Cardiac fibroblast (primary cell): ENCODE measurements at places on chromosomes 7 and 10.

DNA sequence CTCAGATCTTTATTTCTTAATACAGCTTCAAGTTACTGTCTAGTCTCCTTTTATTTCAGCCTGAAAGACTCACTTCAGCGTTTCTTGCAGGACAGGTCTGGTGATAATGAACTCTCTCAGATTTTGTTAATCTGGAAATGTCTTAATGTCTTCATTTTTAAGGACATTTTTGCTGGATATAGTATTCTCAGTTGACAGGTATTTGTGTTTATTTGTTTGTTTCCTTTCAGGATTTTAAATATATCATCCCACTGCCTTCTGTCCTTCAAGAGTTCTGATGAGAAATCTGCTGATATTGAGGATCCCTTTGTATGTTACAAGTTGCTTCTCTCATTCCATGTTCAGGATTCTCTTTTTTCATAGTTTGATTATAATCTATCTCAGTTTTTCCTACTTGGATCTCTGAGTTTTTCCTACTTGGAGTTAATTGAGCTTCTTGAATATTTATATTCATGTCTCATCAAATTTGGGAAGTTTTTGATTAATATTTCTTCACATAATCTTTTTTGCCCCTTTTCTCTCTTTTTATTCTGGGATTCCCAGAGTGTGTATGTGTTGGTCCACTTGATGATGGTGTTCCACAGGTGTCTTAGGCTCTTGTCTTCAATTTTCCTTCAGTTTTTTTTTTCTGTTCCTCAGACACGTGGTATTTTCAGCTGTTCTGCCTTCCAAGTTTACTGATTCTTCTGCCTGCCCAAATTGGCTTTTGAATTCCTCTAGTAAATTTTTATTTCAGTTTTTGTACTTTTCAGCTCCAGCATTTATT, 49.9 kb downstream of the PTEN start:
- no peak for DNase-seq

- no peak for DNase-seq
Observed at GRCh38 chr7:43307522-43307921, 195.1 kb downstream of the HECW1 start.

DNA sequence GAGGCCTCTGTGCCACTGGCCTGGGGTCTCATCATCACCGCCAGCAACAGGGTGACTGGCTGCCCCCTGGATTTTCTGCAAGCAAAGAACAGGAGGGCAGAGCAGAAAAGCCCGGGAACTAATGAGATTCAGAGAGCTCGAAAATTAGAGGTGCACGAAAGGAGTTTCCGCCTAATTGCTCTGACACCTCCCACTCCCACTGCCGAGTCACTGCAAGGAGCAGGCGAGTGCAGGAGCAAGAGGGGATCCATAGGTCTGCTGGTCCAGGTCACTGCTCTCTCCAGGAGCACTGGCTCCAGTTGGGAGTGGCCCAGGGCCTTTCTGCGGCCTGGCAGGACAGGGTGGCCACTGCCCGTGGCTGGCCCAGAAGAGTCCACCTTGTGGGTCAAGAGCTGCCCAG, 276.2 kb downstream of the KCNMA1 start:
- no peak for DNase-seq

GRCh38 chr7:106768324-106768751, 96.7 kb upstream of the PIK3CG start:
- DNase-seq, result no peak

DNA sequence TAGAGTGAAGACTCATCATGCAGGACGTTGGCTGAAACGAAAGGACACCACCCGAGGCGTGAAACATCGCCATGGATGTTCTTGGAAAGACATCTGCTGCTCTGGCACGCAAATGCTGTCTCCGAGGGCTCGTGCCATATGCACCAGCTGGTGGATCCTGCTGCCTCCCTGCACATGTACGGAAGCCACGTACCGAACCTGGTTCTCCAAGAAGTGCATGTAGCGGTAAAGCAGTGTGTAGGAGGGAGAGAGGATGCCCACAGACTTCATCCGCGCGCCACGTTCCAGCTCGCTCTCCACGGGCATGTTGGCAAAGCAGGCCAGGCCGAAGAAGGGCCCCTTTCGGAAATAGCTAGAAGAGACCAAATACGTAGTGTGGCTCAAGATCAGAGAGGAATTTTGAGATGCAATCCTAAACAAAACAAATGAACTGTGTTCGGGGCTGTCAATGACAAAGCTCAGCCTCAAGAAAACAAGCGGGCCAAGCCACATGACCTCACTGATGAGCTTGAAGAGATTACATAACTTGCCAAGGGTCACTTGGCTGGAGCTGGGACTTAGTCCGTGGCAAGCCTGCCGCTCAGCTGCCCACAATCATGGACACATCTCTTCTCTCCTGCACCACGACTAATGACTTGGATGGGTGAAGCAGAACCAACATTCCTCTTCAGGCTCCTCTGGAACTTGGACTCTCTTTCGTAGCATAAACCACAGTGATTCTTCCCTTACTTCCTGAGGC, 16.5 kb downstream of the DENND11 start:
- no peak for DNase-seq

GRCh38 chr10:24415455-24416125, 206.7 kb downstream of the KIAA1217 start:
- DNase-seq, result peak; percentile 68

DNA sequence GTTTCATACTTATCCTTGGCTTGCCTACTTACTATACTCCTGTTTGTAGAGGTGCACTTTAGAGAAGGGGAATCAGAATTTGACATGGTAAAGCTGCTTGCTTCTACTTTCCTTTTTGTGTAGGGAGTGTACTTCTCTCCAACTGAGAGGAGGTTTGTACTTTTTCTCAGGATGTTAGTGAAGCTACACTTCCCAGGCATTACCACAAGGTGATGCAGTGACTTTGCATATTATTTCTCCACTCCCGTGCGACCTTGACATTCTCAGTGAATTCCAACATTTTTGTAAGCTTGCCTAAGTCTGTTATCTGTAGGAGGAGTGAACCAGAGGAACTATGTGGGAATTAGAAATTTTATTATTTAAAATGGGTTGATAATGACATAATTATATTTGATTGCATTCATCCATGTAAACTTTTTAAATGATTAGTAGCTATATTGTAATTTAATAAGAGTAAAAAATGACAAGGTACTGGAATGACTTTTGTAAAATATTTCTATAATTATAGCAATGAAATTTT, 5.2 kb downstream of the TAX1BP1 start:
- DNase-seq, result peak; percentile 89

GRCh38 chr10:85513436-85513835, 853.2 kb downstream of the GRID1 start:
- no peak for DNase-seq

DNA sequence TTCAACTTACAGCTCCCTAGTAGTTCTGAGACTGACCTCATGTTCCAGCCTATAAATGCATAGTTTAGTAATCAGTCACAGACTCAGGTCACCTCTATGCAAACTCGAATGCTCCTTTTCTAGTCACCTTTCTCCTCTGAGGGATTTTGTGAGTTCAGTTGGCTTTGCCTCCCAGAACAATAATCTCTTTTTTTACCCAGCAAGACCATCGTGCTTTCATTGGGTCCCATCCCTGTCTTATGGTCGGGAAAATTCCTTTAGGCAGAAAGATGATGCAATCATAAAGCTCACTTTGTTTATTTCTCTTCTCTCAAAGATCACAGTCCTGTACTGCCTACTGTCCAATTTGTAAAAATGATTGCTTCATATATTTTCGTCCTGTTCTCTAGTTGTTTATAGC, 38.4 kb downstream of the TWIST1 start:
- DNase-seq, result peak; percentile 46

- no peak for DNase-seq
Observed at GRCh38 chr10:124170631-124171030, 77.2 kb upstream of the CHST15 start.

- peak; percentile 87 for DNase-seq
Observed at GRCh38 chr10:34710391-34710751, 104.7 kb downstream of the PARD3 start.

- DNase-seq, result peak; percentile 56
Observed at GRCh38 chr7:5382281-5382892, 41.2 kb downstream of the TNRC18 start.

GRCh38 chr10:133040198-133040597, 47.5 kb upstream of the ADGRA1 start:
- DNase-seq, result no peak

- peak; percentile 94 for DNase-seq
Observed at GRCh38 chr10:34638406-34639054, 176.6 kb downstream of the PARD3 start.

- no peak for DNase-seq
Observed at GRCh38 chr7:47588704-47589225, 6.9 kb upstream of the TNS3 start.

DNA sequence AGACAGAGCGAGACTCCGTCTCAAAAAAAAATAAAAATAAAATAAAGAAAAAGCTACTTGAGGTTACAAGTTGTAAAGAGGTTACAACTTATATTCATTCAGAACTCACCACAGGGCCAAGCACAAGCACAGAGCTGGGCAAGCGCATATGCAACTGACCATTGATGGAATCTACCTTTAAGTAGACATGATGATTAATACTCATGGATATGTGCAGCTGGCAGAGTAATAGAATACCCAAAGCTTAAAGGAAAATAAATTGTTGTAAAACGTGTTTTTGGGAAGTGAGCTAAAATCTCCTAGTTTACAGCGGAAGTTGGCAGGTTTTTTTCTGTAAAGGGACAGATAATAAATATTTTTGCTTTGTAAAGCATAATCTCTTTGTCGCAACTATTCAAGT, 111.6 kb downstream of the TMEM168 start:
- no peak for DNase-seq

- DNase-seq, result no peak
Observed at GRCh38 chr7:25722856-25723255, 429.1 kb upstream of the NFE2L3 start.

GRCh38 chr10:50216894-50217293, 34.4 kb downstream of the ASAH2 start:
- DNase-seq, result peak; percentile 69

- peak; percentile 47 for DNase-seq
Observed at GRCh38 chr10:30114881-30115625, 55.7 kb upstream of the JCAD start.

DNA sequence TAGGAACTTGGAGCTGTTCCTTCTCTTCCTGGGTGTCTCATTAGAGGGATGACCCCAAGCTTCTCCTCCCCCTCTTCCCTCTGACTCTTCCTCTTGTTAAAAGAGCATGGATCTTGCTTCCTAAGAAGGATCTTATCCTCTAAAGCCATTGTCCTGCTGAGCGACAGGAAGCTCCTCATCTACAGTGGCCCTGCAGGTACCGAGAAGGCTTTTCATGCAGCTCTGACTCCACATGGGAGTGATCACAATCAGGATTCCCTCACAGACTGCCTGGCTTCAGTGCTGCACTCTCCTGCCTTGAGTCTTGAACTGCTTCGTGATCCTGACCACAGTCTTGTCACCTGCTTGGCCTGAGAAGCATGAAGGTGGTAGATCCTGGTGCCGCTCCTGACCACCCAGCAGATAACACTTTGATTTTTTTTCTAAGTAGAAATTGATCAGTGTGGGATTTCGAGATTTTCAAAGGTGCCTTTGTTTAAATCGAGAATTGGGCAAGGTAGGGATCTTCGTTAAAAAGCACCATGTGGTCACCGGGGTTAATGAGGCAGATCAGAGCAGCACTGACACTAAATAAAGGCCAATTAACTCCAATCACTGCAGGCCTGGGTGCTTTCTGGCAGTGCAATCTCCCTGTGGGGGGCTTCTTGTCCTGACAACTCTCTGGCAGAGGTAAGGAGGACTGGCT, 376.4 kb downstream of the NRG3 start:
- no peak for DNase-seq

GRCh38 chr7:140056431-140057142, 6.2 kb downstream of the PARP12 start:
- no peak for DNase-seq

- DNase-seq, result peak; percentile 67
Observed at GRCh38 chr10:3785851-3786271, 852 bp upstream of the KLF6 start.

GRCh38 chr7:116209561-116210070, 723 bp upstream of the TES start:
- DNase-seq, result no peak

DNA sequence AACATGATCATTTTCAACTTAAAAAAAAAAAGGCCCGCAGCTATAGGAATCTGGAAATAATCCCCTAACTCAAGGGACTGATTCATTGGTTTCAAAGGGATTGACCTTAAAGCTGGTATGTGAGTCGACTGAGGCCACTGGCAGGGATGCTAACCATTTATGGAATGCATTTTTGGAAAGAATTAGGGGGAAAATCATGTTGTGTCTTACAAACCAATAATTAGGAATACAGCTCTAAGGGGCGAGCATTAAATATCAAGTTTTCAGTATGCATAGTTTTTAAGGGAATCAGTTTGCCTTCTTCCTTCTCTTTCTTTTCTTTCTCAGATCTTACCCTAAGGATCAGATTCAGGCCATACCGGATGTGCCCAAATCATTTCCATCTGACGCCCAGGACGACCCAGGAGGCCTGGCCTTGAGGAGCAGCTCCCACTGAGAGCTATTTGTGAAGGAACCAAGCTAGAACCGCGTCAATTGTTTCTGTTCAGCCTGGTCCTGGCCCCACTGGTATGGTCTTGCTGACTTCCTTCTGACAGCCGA, 48.7 kb downstream of the BPGM start:
- DNase-seq, result peak; percentile 51

DNA sequence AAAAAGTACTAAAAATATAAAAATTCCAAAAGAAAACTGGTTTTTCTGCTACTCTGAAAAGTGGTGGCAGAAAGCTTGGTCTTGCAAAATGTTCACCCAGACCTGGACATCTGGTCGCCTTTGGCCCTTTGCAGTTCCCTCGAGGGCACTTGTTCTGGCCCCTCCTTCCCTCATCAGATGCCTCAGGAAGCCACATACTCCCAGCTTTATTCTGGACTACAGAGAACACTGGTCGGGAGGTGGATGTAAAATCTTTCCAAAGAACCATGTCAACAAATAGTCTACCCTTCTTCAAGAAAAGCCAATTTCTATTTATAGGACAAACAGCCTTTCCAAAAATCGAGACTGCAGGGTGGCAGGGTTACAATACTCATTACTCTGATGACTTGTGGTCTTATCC, 726.1 kb downstream of the TNS3 start:
- DNase-seq, result no peak

DNA sequence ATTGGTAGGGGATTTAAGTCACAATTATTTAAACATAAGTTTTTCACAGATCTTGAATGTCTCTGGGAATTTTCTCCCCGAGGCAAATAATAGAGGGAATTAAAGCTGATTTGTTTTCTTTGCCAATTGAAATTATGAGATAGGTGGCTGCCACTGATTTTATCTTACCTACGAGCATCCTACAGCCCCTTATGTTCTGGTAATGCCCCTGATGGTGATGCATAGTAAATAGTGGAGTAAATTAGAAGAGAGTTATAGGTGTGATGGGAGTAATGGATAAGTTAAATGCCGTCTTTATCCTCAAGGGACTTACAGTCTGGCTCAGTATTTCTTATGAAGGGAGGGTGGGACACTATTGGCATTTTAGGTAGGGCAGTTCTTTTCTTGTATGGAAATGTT, 58.1 kb downstream of the HDAC9 start:
- no peak for DNase-seq

- peak; percentile 87 for DNase-seq
Observed at GRCh38 chr10:110420401-110421193, 77.1 kb upstream of the DUSP5 start.

GRCh38 chr10:7485244-7485556, 74.4 kb upstream of the SFMBT2 start:
- no peak for DNase-seq

GRCh38 chr10:28311104-28311503, 8.2 kb upstream of the MPP7 start:
- DNase-seq, result no peak

- no peak for DNase-seq
Observed at GRCh38 chr7:19610194-19610943, 98.5 kb downstream of the POLR1F start.

GRCh38 chr10:33669904-33670303, 335.4 kb upstream of the NRP1 start:
- DNase-seq, result no peak
